Epithelial cell of esophagus (primary cell): ENCODE measurements at places on chromosomes 6 and 20.

- peak; percentile 41 for DNase-seq
Observed at GRCh38 chr6:113980937-113981554, 10.1 kb upstream of the HDAC2 start.

- DNase-seq = no peak
Observed at GRCh38 chr6:53767941-53768340, 26.9 kb upstream of the LRRC1 start.

- no peak for DNase-seq
Observed at GRCh38 chr6:15643542-15643941, 19.3 kb downstream of the DTNBP1 start.

GRCh38 chr6:162099685-162100084 is 627.9 kb downstream of the PRKN start:
- peak; percentile 93 for DNase-seq

GRCh38 chr6:96923400-96923799 is 1.1 kb upstream of the KLHL32 start:
- DNase-seq = no peak

- no peak for DNase-seq
Observed at GRCh38 chr6:137370871-137371633, 123.1 kb downstream of the OLIG3 start.

- DNase-seq = no peak
Observed at GRCh38 chr20:1338096-1338495, 9.2 kb upstream of the SDCBP2 start.

- DNase-seq = peak; percentile 7
Observed at GRCh38 chr6:73491377-73491776, 29.5 kb downstream of the EEF1A1 start.
